ENCODE measurements at places on chromosomes 13 and 19.

- DNase-seq = no peak
These were observed 50.5 kb downstream of the ATP7B start for GRCh38 chr13:51960766-51961165.

GRCh38 chr13:50236898-50237318 is 221.7 kb downstream of the KCNRG start:
- DNase-seq = no peak

DNA sequence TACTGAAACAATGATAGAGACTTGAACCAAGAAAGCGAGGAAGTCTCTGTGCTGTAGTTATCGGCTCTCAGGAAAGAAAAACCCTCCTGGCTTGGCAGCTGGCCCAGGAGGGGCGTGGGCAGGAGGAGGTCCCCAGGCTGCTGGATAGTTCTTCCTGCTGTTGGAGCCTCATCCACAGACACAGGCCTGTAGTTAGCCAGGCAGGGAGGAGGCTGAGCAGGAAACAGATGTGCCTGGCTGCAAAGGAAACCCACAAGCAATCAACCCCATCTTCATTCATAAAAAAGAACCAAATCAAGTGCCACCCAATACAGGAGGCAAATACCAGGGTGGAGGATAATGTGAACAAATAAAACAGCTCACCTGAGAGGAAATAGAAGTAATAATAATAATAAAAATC is 86.2 kb downstream of the IRS2 start:
- DNase-seq = peak; percentile 75

DNA sequence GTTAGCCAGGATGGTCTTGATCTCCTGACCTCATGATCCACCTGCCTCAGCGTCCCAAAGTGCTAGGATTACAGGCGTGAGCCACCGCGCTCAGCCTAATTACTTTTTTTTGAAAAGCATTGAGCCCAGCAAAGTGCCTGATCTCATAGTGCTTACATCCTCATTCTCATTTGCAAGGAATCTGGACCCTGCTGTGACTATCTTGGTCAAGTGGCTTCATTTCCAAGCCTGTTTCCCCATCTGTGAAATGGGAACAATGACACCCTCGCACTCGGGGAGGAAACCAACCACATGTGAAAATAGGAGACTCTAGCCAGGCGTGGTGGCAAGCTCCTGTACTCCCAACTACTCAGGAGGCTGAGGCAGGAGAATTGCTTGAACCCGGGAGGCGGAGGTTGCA is 1.6 kb upstream of the PLEKHA4 start:
- DNase-seq = no peak

DNA sequence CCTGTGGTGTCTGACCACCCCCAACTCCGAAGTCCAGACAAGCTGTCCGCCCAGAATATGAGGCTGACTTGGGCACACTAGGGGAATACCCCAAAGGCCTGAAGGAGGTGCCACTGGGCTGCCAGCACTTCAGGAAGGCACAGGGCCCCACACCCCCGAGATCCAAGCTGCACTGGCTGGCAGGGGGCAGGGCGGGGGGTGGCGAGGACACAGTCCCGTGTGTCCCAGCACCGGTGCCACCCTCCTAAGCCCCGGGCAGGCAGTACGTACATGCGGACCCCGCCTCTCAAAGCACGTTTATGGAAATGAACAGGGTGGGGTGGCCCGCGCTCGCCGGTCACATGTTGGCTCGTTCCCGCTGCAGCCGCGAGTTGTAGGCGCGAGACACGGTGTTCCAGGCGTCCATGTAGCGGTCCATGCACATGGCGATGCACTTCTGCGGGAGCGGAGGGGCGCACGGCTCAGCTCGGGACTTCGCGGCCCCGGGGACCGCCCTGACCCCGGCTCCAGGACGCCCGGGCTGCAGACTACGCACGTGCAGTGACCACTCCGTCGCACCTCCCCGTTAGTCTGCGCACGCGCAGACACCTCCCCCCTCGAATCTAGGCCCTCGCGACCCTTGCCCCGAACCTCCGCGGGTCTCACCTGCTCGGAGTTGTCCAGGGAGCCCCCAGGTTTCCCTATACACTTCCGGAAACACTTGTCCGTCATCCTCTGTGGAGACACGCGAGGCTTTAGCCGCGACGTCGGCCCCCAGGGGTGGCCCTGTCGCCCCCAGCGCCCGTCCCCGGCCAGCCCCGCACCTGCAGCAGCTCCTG is 566 bp downstream of the TIMM13 start:
- peak; percentile 45 for DNase-seq

GRCh38 chr13:38735665-38736440 is 49.0 kb downstream of the FREM2 start:
- DNase-seq = no peak
